ENCODE measurements at places on chromosomes 1 and 21.

GRCh38 chr1:117760069-117760468 lies 154.2 kb downstream of the TENT5C start:
- DNase-seq: no peak

DNA sequence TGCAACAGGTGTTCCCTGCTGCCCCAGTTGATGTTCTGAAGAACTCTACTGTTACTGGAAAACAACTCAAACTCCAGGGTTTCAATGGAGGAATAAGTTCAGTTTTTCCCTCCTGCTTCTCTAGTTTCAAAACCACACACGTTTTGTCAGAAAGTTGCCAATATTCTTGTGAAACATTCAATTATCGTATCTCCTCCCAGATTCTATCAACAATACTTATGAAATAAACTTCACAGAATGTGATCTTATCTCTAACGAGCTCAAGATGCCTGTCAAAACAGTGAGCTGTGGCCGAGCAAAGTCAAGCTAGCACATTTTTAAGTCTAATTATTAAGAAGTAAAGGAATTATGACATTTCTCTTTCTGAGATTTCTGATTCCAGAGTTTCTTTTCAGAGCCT lies 4.7 kb downstream of the OR2B11 start:
- no peak for DNase-seq

DNA sequence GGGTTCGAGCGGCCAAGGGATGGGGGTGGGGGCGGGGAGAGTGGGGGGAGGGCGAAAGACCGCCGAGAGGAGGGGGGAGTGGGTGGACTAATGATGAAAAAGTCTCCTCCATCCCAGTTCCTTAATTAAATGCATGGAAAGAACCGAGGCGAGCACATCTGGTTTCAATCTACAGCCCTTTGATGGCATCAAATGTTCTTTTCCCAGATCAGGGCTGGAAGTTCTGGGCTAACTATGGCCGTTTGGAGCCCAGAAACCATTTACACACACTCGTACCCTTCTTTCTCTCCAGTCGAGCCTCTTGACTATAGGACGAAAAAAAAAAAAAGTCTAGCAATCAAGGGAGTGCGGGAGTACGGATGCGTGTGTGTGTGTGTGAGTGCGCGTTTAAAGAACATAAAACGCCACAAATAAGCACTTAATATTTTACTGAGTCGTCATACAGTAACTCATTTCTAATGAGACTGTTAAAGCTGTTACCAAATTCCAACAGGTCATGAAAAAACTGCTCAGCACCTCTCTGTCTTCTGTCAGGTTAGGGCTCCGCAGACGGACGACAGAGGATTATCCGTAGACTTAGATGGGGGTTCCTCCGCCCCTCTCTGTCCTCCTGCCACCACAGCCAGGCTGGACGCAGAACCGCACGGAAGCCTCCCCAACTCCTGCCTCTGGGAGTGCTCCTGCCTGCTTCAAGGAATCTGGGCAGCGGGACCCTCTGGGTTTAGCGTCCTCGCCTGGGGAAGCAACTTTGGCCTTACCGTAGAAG lies 2.1 kb upstream of the PRRX1 start:
- DNase-seq: peak; percentile 60

GRCh38 chr1:6245086-6245868 lies 1.3 kb downstream of the HES3 start:
- peak; percentile 93 for DNase-seq

DNA sequence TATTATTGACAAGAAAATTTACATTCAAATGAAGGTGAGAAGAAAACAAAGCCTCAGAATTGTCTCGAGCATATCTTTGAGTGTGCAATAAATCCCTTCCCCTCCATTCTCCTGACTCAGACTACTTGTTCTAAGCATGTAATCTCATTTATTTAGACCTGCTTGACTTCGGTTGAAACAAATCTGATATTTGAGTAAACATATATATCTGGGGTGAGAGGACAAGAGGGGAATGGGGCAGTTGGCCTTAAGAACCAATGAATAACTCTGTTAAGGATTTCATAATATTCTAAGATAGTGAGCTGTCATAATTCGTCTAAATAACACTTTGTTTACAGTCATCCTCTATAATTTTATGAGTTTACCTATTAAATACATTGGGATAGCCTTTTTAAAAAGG lies 142.7 kb downstream of the SIPA1L2 start:
- DNase-seq: no peak

DNA sequence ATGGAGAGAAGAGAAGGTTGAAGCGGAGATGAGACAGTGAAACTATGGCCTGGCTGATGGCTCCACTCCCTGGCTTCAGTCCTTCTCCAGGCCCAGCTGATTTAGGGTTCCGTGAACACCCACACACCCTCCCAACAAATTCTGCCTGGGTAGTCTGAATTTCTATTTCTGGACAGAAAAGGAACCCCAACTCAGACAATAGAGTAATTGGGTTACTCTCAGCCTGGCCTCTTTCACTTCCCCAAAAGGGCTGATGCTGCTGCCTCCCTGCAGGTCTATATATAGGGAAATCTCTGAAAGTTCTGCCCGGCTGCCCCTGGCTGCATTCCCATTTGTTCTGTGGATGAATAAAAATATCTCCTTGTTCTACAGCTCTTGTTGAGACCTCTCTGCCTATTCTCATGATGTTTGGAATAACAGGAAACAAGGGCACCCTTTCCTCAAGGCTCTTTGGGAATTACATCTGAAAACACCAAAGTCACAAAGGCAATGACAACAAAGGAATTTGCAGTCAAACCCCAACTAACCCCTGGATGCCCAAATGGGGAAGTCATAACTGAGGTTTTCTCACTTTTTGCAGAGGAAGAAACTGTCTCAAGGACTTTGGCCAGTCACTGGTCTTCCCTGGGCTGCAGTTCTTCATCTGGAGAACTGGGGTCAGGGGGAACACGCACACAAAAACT lies 11.4 kb upstream of the ZSCAN20 start:
- no peak for DNase-seq

GRCh38 chr1:193066606-193067005 lies 7.2 kb downstream of the RO60 start:
- DNase-seq: no peak

DNA sequence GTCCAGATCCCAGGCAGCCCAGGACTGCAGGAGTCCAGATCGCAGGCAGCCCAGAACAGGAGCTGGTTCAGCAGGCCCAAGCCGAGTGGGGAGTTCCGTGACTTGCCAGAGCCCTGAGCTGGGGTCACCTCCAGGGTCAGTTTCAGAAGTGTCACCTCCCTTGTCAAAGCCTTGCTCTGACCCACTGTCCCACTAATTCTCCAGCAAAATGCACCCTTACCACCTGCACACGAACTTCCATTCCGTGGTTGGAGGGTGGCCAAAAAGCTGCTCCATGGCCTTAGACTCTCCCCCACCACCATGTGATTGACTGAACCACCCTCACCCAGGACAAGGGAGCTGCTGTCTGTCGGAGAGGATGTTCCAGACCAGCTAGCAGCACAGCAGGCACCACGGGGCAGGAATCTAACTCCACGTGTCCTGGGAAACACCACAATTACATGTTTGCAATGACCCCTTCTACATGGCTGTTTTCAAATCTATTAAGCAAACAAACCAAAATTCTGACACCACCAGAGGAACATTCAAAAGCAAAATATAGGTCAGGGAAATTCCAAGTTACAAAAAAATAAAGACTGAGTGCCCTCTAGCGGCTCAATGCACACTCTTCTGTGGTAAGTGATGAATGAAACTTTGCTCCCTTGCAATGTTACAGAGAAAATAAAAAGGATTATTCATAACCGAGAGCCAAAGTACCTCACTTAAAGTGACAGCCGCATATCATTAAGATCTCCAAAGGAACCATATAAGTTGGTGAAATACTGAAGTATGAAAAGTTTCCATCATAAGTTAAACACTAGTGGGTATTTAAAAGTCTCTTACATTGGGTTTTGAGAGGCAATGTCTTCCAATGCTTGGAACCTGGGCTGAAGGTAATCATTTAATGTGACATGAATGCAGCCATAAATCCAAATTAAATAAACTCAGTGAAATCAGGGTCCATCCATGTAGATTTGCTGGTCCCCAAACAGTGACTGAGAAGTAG lies 76.3 kb downstream of the NPHP4 start:
- no peak for DNase-seq

DNA sequence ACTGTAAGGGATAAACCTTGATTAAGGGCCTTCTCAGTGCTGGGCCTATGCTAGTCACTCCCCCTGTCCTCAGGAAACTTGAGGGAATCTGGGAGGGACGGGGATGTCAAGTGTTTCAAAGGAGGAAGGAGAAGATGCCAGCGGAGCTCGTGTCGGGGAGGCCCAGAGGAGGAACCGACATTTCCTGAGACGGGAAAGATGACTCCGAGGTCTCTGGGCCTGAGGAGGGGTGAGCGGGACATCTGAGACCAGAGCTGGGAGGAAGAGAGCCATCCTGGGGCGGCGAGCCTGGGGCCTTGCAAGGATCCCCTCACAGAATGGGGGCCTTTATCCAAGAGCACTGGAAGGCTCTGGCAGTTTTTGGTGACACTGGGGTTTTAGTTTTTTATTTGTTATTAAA lies 10.4 kb downstream of the SLC66A1 start:
- no peak for DNase-seq

DNA sequence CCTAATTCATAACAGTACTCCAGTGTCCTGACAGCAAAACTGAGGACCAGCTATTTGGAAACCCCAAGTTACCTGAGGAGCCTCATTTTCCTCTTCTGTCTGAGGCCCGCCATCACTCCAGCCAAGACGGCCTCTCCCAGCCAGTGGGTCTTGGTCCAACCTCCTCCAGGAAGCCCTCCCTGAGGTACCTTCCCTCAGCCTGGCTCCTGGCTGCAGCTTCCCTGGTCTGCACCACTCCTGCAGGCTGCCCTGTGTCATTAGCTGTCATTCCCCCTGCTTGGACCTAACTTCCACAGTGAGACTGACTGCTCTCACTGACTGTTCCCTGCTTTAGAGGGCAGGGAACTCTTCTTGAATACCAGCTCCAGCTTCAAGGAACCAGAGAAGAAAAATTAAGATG lies 33.0 kb downstream of the BCAR3 start:
- DNase-seq: no peak

DNA sequence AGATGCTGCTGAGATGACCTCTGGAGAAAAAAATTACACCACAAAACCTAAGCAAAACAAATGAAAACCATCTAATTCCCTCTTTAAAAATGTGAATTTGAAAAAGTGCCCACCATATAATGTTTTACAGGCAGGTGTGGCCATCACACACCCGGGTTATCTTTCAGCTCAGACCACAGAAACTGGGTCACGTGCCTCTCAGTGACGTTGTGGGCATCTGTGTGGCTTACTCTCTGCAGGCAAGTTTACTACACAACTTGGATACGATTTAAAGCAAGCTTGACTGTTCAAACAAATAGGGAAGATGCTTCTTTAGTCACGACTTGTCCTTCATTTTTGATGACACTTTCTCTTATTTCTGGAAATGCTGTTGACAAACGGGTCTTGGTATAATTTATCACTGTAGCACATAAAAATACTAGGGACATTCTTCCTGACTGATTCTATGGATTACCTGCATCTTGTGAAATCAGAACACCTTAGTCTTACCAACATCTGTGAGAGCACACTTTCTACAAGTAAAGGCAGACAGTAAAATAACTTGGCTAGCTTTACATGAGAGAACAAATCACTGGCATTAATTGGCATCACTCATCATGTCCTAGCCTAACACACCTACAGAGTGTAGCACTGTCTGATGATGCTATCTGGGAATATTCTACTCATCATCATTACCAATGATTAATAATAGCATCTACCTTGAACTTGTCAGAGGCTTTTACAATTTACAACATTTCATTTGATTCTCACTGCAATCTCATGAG lies 89.3 kb upstream of the EDEM3 start:
- DNase-seq: no peak

DNA sequence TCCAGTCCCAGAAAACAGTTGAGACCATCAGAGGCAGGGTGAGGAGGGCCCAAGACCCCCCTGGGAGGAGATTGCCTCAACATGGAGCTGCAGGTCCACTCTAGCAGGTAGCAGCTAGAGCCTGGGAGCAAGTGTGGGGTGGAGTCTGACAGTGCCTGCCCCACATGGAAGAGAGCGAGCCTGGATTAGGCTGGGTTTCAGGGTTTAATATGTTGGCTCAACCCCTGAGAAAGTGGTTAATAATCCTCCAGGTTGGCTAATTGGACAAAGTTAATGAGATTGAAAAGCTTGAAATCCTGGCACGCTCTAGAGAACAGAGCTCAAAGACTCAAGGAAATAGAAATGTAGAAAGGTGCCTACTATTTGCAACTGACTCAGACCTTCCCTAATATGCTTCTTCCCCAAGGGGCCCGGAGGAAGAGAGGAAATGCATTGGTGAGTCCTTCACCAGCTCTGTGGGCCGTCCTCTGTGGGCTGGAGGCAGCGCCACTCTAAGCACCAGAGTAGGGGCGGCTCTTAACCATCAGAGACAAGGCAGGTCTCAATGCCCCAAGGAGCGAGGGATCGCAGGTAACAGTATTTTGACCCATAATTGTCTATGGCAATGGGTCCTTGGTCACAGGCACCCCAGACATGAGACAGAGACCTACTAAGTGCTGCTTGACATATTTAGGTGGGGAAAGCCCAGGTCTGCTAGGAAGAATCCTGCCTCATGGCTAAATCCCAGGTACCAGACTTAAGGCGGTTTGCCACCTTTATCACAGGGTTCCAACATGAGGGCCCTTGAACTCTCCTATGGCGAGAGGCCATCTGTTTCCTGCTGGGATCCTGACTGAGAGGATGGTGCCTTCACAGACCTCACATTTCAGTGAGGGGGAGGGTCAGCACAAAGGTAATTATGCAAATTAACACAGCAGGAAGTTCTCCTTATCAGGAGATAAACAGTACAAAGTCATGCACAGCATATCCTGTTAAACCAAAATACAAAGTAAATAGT lies 33.8 kb downstream of the RSPH1 start:
- peak; percentile 54 for DNase-seq

DNA sequence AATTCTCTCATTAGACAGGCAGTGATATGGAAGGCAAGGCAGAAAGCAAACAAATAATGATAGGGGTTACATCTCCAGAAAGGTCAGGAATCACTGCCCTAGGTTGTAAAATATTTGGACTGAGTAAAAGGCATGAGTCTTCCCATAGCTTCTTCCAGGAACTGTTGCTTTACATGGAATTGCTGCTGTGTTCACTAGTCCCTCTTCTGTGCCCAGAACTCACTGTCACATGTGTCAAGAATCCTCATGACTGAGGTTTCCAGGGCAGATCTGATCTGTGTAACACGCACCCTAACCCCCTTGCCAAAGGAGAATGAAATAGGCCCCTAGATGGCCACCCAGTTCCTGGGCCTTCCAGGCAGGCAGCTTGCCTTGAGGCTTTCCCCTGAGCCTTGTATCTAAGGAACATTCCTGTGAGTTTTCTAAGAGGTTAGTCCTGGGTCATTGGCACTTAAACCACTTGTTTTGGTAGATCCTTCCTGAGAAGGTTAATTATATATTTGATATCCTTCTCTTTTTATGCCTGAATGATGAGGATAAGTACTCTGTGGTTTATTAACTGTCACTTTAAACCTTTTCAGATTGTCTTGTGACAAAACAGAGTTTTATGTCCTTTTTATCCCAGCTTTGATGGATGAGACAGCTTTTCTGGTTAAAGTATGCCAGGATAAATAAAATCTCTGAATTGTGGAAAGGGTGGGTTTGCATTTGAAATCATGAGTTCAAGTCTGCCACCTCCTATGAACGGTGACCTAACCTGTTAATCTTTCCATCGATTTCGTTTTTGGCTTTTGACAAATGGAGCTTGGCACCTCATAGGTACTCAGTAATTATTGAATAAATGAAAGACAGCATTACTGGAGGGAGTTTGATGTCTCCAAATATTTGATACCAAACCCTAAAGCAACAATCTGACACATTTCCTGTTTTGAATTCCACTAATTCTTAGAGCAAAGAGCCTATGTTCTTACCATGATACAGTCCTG lies 163.3 kb downstream of the DHRS3 start:
- peak; percentile 26 for DNase-seq

- no peak for DNase-seq
These were observed 80.5 kb downstream of the C1orf21 start for GRCh38 chr1:184467295-184467694.

All from ELF-1 (cell line).